ENCODE measurements at places on chromosomes 7 and 10. TPM values are rescaled to one million over a fixed set of nuclear protein-coding genes. Genes with fewer than 3 reads are reported as not detected.

AGR2 gene
- not detected for total RNA-seq

MSMB gene
- total RNA-seq = not detected

GRCh38 chr10:121284936-121285335, 313.3 kb downstream of the FGFR2 start:
- DNase-seq = no peak

DNA sequence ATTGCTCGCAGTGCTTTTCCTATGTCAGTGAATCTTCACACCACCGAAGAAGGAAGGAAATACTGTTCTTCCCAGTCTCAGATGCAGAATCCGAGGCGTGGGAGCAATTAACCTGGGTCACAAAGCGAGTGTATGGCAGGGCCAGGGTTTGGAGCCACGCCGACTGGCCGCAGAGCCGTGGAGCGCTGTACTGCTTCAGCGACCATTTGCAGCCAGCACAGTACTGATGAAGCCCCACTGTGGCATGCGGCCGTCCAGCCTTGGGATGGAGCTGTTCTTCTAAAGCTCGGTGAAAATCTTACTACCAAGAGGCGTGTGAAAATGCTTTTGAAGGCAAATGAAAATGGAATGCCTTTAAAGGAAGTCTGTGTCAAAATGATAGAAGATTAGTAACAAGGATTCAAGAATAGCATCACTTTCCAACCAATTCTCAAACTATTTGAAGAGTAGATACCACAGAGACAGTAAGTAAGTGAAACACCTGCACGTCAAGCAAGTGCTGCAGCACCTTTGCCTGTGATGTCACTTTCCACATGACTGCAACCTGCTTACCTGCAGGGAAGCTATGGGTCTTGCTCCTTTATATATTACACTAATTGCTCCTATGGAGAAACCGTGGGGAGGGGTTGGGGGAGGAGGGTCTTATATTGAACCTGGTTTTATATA, 4.9 kb downstream of the PPP2R2D start:
- DNase-seq = no peak
